ENCODE measurements at places on chromosomes 2 and 18. TPM values are rescaled to one million over a fixed set of nuclear protein-coding genes. Genes with fewer than 3 reads are reported as not detected.

CRYBA2 gene
- not detected for polyA plus RNA-seq

RTN4 gene
- 626 TPM for polyA plus RNA-seq

SP9 gene
- polyA plus RNA-seq, result not detected

ERFE gene
- 6.6 TPM for polyA plus RNA-seq

RSAD2 gene
- polyA plus RNA-seq, result 3.6 TPM

MEIS1 gene
- 8.6 TPM for polyA plus RNA-seq

PLCD4 gene
- polyA plus RNA-seq, result 58.5 TPM

MRPL53 gene
- 71.3 TPM for polyA plus RNA-seq

TMEM178A gene
- 18.5 TPM for polyA plus RNA-seq

SCN2A gene
- polyA plus RNA-seq, result 0.09 TPM

COL3A1 gene
- polyA plus RNA-seq, result 5,554 TPM

LINC00305 gene
- polyA plus RNA-seq, result not detected

DNA sequence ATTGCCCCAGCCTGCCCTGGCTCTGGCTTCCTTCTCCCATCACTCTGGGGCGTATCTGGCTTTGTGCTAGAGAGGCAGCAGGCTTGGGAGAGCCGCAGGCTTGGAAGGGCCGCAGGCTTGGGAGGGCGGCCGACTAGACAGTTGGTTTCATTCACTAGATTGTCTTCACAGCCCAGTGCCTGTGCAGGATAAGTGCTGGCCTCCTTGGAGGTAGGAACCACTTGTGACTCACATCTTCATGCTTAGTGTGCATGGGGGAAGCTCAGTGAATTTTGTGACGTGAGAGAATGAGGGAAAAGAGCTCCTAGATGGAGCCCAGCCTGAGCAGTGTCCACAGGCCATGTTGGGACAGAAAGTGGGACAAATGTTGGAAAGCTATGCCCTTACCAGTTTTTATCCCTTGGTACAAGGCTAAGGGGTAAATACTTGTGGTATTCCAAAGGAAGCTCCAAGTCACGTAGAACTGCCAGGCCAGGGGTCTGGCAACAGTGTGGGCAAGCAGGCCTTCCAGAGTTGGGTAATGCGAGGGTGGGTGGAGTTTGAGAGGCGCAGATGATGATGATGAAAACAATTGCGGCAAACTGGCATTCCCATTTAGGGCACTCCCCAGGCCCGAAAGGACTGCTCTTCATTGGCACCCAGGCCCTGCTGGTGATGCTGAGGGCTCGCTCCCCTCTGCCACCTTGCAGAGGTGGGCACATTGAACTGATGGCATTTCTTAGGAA, 100.1 kb downstream of the DDX1 start:
- H3K4me1 ChIP-seq, result peaks cover 16% of the 10 kb centered on the region
- no peak for DNase-seq
- H3K36me3 ChIP-seq, result no peaks in the 10 kb centered on the region
- H3K4me3 ChIP-seq, result no peak overlapping the region

DNA sequence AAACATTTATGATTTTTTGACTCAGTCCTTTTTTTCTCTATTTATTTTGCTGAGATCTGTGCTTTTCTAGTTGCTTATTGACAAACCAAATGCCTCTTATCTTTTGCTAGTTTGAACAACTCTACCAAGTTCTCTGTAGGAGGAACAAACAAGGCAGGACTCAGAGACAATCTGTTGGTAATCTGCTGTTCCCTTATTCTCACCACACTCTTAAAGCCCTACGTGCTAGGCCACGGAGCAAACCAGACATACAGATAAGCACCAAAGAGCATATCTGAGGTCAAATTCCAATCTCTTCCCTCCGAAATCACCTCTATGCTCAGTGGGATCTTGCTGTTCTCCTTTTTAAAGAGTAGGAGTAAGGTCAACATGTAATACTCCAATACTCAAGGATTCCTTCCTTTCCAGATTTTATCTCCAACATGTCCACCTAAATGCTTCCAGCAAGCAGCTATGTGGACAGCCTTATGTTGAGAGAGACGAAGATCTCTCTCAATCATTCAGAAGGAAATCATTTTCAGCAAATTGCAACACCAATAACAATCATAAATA, 18.4 kb downstream of the FN1 start:
- H3K4me3 ChIP-seq, result no peak overlapping the region
- no peak for DNase-seq
- no peaks in the 10 kb centered on the region for H3K4me1 ChIP-seq
- no peaks in the 10 kb centered on the region for H3K27me3 ChIP-seq

DNA sequence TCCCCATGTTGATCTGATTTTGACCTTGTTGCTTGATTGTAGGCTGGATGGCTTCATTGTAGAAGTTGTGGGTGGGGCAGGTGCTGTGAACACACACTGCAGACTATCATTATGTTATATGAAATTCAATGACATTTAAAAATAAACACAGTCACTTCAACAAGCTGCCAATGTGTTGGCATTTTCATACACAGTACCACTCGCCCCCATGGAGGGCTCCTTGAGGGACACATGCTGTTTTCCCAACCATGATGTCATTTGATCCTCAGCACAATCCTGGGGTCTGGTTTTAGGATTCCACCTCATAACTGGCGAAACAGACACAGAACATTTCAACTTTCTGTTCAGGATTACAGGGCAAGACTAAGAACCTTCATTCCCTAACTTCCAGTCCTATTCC, 86.9 kb downstream of the ZCCHC2 start:
- peaks cover 10% of the 10 kb centered on the region for H3K27me3 ChIP-seq
- H3K4me1 ChIP-seq, result peaks cover 32% of the 10 kb centered on the region
- H3K4me3 ChIP-seq, result no peak overlapping the region
- no peak overlapping the region for H3K27ac ChIP-seq
- no peak for DNase-seq

GRCh38 chr2:195413422-195413821, 243.6 kb upstream of the SLC39A10 start:
- H3K27ac ChIP-seq, result no peak overlapping the region
- H3K4me1 ChIP-seq, result no peaks in the 10 kb centered on the region
- H3K36me3 ChIP-seq, result no peaks in the 10 kb centered on the region
- H3K27me3 ChIP-seq, result no peaks in the 10 kb centered on the region

DNA sequence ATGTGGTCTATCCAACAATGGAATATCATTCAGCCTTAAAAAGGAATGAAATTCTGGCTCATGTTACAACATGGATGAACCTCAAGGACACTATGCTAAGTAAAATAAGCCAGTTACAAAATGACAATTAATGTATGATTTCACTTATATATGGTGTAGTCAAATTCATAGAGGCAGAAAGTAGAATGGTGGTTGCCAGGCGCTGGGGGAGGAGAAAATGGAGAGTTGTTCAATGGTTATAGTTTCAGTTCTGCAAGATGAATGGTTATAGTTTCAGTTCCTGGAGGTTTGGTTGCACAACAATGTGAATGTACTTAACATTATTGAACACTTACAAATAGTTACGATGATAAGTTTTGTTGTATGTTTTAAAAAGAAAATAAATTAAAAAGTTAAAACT, 79.2 kb upstream of the IL1R2 start:
- no peaks in the 10 kb centered on the region for H3K36me3 ChIP-seq
- no peak overlapping the region for H3K27ac ChIP-seq
- no peak overlapping the region for H3K4me3 ChIP-seq
- peak; percentile 43 for DNase-seq
- H3K27me3 ChIP-seq, result no peaks in the 10 kb centered on the region
- H3K4me1 ChIP-seq, result no peaks in the 10 kb centered on the region

GRCh38 chr18:59382383-59382782, 23.3 kb upstream of the LMAN1 start:
- no peaks in the 10 kb centered on the region for H3K4me1 ChIP-seq
- no peak overlapping the region for H3K27ac ChIP-seq
- no peaks in the 10 kb centered on the region for H3K36me3 ChIP-seq

DNA sequence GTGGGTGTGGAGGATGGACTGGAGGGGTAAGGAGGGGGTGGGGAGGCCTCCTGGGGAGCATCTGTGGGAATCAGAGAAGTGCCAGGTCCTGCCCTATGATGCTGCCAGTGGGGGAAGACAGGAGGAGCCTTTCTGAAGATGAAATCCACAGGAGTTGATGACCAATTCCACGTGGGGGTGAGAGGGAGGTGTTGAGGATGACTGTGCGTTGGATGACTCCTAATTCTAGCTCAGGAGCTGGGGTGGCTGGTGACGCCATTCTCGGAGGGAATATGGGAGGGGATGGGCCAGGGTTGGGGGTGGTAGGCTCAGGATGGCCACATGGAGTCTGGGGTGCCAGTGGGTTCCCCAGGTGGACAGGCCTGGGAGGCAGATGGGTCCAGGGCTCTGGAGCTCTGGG, 32.3 kb downstream of the EMX1 start:
- no peak overlapping the region for H3K27ac ChIP-seq
- H3K36me3 ChIP-seq, result no peaks in the 10 kb centered on the region

DNA sequence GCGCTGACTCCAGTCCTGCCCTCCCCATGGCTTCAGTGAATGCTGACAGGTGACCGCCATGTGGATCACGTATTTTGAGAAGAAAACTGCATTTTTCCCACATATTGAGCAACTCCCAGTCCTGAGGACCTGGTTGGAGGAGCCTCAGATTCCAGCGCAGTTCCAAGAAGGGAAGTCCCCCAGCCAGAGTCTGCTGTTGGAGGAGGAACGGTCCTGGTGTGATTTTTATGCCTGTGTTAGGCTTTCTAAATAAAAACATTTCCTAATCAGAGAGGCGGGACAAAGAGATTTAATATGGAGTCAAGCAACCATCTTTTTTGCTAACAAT, 32.3 kb upstream of the COL6A3 start:
- peaks cover 28% of the 10 kb centered on the region for H3K4me1 ChIP-seq
- DNase-seq, result no peak
- H3K27me3 ChIP-seq, result peaks cover 2% of the 10 kb centered on the region
- no peak overlapping the region for H3K27ac ChIP-seq
- no peak overlapping the region for H3K4me3 ChIP-seq
- H3K36me3 ChIP-seq, result no peaks in the 10 kb centered on the region

- peaks cover 36% of the 10 kb centered on the region for H3K4me1 ChIP-seq
- H3K27ac ChIP-seq, result no peak overlapping the region
- peaks cover 68% of the 10 kb centered on the region for H3K27me3 ChIP-seq
- H3K4me3 ChIP-seq, result no peak overlapping the region
These were observed 2.0 kb upstream of the GAD1 start for GRCh38 chr2:170814533-170815230.

- H3K27ac ChIP-seq, result no peak overlapping the region
- H3K27me3 ChIP-seq, result no peaks in the 10 kb centered on the region
- H3K4me1 ChIP-seq, result no peaks in the 10 kb centered on the region
- DNase-seq, result no peak
- H3K36me3 ChIP-seq, result no peaks in the 10 kb centered on the region
These were observed 541.8 kb upstream of the CDH2 start for GRCh38 chr18:28718696-28719095.

- H3K27ac ChIP-seq, result no peak overlapping the region
- peaks cover 27% of the 10 kb centered on the region for H3K36me3 ChIP-seq
- DNase-seq, result peak; percentile 47
These were observed 12.8 kb upstream of the IHH start for GRCh38 chr2:219073413-219074129.

- peaks cover 18% of the 10 kb centered on the region for H3K36me3 ChIP-seq
- H3K27ac ChIP-seq, result peak overlapping the region; percentile 83
- no peaks in the 10 kb centered on the region for H3K27me3 ChIP-seq
- peak; percentile 15 for DNase-seq
- H3K4me1 ChIP-seq, result peaks cover 6% of the 10 kb centered on the region
- H3K4me3 ChIP-seq, result peak overlapping the region; percentile 67
These were observed 778 bp downstream of the BBS5 start for GRCh38 chr2:169480079-169480465.

- H3K4me3 ChIP-seq, result no peak overlapping the region
- no peaks in the 10 kb centered on the region for H3K27me3 ChIP-seq
- no peak overlapping the region for H3K27ac ChIP-seq
- no peak for DNase-seq
These were observed 69.2 kb downstream of the CD28 start for GRCh38 chr2:203775684-203776083.

GRCh38 chr2:40440835-40441234, 11.1 kb downstream of the SLC8A1 start:
- H3K36me3 ChIP-seq, result no peaks in the 10 kb centered on the region
- H3K27ac ChIP-seq, result no peak overlapping the region
- no peaks in the 10 kb centered on the region for H3K4me1 ChIP-seq
- H3K27me3 ChIP-seq, result no peaks in the 10 kb centered on the region
- H3K4me3 ChIP-seq, result no peak overlapping the region
- DNase-seq, result peak; percentile 51

DNA sequence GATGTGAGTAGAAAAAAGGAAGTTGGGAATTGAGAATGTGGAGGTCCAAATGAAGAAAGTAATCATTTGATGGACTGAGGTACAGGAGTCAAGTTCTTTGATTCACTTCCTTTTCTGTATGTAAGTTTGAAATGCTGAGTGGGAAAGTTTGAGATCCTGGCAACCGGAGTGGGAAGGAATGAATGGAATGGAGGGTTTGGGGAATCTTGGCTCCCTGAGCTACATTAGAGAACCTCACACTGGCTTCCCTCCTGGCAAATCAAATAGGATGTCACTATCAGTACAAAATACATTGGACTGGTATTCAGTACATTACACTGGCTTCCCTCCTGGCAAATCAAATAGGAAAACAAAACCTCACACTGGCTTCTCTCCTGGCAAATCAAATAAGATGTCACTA, 9.8 kb upstream of the RNF138 start:
- no peak overlapping the region for H3K27ac ChIP-seq
- H3K4me1 ChIP-seq, result no peaks in the 10 kb centered on the region
- DNase-seq, result peak; percentile 17
- H3K36me3 ChIP-seq, result no peaks in the 10 kb centered on the region
- no peaks in the 10 kb centered on the region for H3K27me3 ChIP-seq
- no peak overlapping the region for H3K4me3 ChIP-seq

DNA sequence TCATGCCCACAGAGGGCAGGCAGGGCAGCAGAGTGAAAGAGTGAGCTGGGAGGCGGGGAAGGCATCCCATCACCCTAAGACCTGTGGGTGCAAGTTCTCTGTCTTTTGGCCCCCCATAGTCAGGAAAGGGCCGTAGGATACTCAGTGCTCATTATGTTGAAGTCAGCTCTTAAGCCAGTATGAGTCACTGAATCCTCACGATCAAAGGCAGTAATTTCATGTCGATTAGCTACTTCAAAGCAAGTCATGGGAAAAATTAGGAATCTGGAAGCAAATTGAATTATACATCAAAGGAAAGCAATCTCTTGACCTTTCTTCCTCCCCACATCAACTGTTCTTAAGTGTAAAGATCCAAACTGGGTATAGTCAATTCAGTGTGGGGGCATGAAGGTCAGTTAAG, 178.9 kb downstream of the FHOD3 start:
- no peak overlapping the region for H3K4me3 ChIP-seq
- H3K27ac ChIP-seq, result no peak overlapping the region
- peaks cover under 1% of the 10 kb centered on the region for H3K4me1 ChIP-seq
- H3K36me3 ChIP-seq, result no peaks in the 10 kb centered on the region
- H3K27me3 ChIP-seq, result no peaks in the 10 kb centered on the region
- no peak for DNase-seq

GRCh38 chr2:219287580-219288265, 8.6 kb downstream of the DNAJB2 start:
- no peaks in the 10 kb centered on the region for H3K27me3 ChIP-seq
- peaks cover 37% of the 10 kb centered on the region for H3K36me3 ChIP-seq
- H3K4me1 ChIP-seq, result peaks cover 47% of the 10 kb centered on the region
- DNase-seq, result no peak

DNA sequence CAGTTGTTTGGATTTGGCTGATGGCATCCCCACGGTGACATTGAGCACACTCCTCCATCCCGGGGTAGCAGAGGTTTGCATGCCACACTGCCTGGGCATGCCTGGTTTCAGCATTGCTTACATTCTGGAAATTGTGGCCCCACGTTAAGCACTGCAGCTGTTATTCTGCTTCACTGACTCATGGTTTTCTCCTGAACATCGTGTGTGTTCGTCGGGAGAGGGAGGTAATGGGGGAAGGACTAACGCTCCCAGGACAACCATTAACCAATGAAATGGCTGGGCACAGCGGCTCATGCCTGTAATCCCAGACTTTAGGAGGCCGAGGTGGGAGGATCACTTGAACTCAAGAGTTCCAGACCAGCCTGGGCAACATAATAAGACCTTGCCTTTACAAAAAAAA, 28.2 kb upstream of the YWHAQ start:
- H3K4me1 ChIP-seq, result peaks cover 3% of the 10 kb centered on the region
- peak; percentile 67 for DNase-seq
- no peaks in the 10 kb centered on the region for H3K36me3 ChIP-seq

Data from muscle of leg (tissue), 16 donors.